ENCODE measurements at places on chromosomes 13 and 19.

DNA sequence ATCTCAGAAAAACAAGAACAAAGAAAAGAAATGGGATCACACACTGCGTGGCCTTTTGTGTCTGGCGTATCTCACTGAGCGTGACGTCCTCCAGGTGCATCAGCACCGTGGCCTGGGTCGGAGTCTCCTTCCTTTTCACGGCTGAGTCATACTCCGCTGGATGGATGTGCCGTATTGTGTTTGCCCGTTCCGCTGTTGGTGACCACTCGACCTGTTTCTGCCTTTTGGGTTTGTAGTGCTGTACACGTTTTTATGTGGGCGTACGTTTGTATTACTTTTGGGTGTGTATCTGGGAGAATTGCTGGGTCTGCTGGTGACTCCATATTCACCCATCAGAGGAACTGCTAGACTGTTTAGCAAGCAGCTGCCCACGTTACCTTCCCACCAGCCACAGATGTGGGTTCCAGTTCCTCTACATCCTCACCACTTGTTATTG, 11.4 kb downstream of the ARID3A start:
- no peak for DNase-seq

DNA sequence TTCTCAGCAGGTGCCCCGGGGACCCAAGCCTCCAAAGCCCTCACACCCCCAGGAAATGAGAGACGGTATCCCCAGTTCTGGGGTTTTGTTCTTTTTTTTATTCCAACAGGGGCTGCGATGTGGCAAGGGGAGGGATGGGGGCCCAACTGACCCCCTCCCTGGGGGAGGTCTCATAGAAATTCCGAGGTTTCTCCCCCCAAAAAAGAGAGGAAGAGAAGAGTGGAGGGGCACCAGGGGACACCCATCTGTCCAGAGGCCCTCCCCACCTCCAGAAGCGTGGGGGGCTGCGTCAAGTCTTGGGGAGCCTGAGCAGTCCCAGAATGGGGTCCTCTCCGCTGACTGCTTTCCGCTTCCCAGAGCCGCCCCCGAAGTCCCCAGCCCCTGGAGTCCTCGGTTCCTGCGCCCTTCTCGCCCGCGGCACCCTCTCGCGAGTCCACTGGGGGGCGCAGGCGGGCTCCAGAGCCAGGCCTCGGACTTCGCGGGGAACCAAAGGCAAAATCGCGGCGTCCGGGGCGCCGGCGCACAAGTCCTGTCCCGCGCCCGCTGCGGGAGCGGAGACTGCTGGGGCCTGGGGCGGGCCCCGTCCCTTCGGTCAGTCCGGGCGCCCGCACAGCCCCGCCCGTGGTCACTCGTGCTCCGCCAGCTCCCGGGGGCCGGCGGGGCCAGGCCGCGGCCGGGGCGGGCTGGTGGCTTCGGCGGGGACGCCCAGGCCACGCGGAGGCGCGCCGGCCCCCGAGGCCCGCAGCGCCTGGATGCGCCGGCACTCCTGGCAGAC, 4.4 kb upstream of the ATP1A3 start:
- no peak for DNase-seq

DNA sequence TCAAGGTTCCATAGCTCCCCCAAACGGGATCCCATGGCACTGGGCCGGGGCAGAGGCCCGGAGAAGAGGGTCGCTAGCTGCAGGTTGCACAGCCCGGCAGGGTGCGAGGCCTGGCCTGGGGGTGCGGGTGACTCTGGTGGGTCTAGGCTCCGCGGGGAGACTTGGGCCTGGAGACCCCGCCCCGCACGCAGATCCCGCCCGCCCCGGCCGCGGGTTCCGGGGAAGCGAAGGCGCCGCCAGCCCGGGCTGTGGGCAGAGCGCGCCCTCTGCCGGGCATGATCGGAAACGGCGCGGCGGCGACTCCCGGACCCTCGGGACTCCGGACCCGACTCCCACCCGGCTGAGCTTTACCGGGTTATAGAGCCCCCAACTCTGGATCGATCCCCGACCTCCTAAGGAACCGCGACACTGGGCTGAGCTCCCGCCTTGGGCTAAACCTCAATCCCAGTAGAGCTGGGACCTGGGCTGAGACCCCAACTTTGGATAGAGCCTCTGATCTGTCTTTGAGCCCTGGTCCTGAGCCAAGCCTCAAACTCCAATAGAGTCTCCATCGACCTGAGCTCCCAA, 3.1 kb upstream of the TNFAIP8L1 start:
- peak; percentile 58 for DNase-seq

GRCh38 chr19:39224910-39225309, 19.9 kb downstream of the IFNL3 start:
- no peak for DNase-seq

- no peak for DNase-seq
These were observed 8.7 kb upstream of the KCNRG start for GRCh38 chr13:50006426-50007135.

DNA sequence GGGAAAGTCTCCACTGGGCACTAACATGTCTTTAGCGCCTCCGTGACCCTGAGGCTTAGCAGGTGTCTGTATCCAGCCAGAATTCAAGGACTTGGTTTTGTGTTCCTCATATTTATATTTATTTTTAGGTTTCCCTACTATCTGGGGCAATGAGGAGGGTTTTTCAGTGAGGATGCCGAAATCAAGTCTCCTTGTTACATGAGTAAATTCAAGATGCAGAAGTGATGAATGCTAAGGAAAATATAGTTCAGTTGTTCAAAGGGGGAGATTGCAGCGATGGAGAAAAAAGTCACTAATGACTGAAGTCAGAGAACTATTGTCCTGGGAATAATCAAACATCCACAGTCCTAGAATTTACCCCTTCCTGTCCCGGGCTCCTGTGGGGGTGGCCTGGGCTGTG, 791 bp upstream of the ADGRE2 start:
- DNase-seq: no peak

DNA sequence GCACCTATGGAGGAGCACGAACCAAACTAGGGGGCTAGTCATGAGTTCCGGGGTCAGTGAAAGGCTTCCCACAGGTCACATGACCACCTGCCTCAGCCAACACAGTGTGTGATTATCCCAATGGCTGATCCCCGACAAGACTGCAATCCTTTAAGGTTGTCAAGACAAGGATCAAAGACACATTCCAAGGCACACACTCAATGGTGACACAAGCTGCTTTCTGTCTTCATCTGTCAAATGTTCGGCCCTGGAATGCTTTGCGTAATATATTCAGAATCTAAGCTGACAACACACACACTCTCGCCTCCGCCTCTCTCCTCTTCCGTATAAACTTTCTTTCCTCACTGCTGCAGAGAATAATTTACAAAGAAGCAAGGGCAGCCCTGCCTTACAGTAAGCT, 11.7 kb downstream of the RANBP3 start:
- DNase-seq: no peak

GRCh38 chr19:47391510-47392223, 27.7 kb downstream of the MEIS3 start:
- DNase-seq: peak; percentile 56

GRCh38 chr19:12938779-12939601, 581 bp downstream of the CALR start:
- DNase-seq: no peak

- DNase-seq: no peak
These were observed 1.5 kb downstream of the SBNO2 start for GRCh38 chr19:1172353-1173158.

- DNase-seq: no peak
These were observed 483.2 kb downstream of the EFNB2 start for GRCh38 chr13:106052200-106052767.

DNA sequence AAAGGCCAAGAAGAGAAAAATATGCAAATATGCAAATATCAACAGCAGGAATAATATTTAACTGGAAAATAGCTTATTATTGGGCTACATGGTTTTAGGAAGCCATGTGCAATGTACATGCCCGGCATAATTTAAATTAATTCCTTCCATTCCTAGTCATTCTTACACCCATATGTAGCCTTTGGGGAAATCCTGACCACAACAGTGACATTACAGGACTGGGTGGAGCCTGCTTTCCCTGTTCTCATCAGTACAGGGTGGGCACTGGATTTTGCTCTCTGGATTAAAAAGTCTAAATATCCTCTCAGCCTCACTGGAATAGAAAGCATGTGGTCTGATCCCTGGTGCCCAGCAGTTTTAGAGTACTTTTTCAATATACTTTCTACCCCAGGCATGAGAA, 198.2 kb downstream of the DNAJC15 start:
- no peak for DNase-seq

DNA sequence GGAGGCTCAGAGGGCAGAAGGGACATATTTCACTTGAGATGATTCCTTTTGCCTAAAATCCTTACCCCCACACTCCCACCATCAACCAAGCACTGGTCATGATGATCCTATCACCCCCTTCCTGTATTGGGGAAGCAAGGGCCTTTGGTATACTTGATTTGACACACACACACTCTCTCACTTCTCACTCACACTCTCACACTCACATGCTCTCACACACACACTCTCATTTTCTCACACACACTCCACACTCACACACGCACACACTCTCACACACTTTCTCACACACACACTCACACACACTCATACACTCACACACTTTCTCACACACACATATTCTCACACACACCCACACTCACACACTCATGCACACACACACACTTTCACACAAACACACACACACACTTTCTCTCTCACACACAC, 8.6 kb downstream of the RGCC start:
- DNase-seq: no peak

DNA sequence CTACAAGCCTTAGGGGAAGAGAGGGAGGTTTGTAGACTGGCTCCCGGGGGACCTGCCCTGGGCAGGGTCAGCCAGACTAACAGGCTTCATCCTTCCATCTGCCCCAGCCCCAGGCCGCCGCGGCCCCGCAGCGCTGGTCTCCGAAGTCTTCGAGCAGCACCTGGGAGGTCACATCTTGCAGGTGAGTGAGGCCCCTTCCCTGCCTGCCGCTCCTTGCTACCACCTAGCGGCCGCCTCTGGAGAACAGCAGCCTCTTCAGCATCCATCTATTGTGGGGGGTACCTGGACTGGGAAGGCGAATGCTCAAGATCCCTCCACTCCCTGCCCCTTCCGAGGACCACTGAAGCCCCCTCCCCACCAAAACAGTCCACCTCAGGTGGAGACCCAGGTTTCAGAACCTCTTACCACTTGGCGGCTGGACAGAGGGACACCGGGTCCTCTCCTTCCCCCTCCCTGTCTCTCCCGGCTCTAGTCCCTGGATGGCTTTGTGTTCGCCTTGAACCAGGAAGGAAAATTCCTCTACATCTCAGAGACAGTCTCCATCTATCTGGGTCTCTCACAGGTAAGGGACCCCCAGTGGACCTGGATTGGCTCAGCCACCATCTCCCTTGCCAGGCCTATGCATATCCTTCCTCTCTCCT, 12.7 kb downstream of the NPAS1 start:
- peak; percentile 34 for DNase-seq

GRCh38 chr13:80039000-80039399, 301.9 kb downstream of the SPRY2 start:
- DNase-seq: no peak

- no peak for DNase-seq
These were observed 97.1 kb upstream of the UBAC2 start for GRCh38 chr13:99103536-99103935.

DNA sequence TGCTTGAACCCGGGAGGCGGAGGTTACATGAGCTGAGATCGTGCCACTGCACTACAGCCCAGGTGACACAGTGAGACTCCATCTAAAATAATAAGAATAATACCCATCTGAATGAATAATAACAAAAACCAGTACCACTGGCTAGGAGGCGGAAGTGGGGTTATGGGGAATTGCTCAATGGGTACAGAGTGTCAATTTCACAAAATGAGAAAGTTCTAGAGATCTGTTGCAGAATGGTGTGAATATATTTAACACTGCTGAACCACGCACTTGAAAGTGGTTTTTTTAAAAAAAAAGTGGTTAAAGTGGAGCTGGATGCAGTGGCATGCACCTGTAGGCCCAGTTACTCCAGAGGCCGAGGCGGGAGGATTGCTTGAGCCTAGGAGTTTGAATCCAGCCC, 18.5 kb downstream of the KLF2 start:
- DNase-seq: no peak

DNA sequence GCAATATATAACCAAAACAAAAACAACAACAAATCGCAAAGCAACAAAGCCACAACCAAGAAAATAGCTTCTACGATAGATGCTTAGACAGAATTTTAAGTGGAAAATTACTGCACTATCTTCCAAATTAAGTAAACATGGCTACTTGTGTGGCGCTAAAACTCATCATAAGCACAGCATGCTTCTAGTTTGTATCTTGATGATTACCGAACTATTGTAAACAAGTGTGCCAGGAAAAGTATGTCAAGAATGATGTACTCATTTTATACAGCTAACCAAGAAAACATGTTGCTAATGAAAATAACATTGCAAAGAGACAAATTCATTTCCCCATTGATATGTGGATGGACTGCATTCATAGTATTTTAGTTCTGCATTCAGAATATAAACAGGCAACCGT, 271.9 kb upstream of the GPC6 start:
- DNase-seq: no peak

Measured in stimulated activated CD8-positive, alpha-beta memory T cell treated with anti-CD3 and anti-CD28 coated beads, Interleukin-7, amount 100 ng/mL, for 1 hour (primary cell).